Immature natural killer cell (primary cell): ENCODE measurements at places on chromosomes 13 and 19. TPM values are rescaled to one million over a fixed set of nuclear protein-coding genes. Genes with fewer than 3 reads are reported as not detected.
A peak's percentile ranks its signal among the peaks of the same experiment; 100 is the strongest.

DNA sequence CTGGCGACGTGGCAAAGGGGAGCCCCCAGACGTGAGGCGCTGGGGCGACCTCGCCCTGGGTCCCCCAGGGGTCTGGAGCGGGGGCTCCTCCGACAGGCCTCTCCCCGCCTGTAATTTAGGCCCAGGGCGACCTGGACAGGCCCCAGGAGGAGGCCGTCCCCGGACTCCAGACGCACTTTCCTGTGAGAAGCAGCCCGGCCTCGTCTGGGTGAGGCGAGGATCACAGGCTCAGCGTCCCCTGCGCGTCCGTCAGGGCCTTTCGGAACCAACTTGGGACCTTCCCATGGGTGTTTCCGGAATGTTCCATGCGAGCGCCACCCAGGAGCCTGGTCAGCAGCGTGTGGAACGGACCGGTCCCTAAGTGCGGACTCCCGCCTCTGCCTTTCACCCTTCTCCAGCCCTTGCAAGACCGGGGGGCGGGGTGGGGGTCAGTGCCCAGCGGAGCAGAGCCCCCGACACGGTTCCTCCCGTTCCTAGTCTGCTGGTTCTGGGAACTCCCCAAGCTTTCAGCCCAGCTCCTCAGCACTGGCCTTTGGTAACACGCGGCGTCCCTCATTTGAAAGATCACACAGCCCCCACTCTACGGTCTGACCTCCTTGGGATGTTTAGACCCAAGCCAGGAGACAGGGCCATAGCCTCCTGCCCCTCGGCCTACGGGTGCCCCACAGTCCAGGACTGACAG, 1.1 kb upstream of the GRTP1 start:
- no peak for DNase-seq

GRCh38 chr19:55253842-55254624, 4.8 kb downstream of the PPP6R1 start:
- DNase-seq: peak; percentile 77

- DNase-seq: no peak
These were observed 6.7 kb downstream of the DYRK1B start for GRCh38 chr19:39827216-39827615.

DNA sequence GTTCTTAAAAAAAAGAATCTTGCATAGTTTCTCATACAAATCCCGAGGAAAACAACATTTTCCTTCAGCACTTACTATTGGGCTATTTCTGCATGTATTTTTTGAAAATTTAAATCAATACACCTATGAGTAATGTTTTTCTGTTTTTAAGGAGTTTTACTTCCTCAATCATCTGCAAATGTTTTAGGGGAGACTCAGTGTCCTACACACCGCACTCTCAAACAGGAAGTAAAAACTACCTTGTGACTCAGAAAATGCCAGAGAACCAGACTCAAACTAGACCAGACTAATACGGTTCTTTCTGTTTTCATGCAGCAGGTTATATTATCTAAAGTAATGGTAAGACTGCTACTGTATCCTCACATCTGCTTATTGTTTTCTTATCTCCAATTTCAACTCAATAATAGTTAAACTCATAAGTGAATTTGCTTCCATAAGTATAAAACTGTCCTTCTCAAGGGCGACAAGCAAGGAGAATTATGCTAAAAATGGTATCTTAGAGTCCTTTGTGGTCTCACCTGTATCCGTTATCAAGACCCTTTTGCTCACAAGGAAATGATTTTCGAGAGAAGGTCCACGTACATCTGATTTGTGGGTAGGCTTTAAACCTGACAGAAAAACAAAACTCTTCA, 52.5 kb downstream of the FLT3 start:
- no peak for DNase-seq

- no peak for DNase-seq
These were observed 227.4 kb downstream of the ABCC4 start for GRCh38 chr13:95073747-95074311.

DNA sequence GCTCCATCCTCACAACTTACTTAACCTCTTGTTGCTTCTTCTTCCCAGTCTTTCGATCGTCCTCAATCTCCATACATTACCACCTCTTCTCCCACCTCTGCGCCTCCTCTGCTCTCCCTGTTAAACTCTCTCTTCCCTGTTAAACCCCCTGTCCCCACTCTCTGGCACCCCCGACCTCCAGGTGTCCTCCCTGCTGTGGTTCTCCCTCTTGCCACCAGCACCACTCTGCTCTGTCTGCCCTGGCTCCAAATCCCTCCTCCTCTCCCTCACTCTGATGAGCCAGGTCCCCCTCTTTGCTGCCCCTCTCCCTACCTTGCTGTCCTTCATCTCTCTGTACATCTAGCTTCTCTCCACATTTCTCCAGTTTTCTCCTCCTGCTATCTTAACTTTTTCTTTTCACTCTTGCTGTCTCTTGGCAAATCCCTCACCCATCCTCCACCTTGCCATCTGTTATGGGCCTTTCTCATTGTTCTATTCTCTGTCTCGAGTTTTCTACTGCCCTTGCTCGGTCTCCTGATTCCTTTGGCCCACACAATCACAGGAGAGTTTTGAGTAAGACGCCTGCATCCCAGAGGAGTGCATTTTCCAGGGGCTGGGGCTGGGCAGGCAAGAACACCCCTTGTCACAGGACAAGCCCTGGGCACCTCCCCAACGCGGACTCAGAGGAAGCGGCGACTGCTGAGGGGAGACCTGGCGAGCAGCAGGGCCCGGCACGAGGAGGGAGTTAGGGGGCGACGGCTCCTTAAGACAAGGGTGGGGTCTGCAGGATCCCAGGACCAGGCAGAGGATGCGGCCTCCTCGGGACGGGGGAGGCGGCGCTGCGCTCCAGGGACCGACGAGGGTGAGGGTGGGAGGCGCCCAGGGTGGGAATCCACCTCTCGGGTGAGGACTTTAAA, 21.4 kb upstream of the ERVV-1 start:
- DNase-seq: peak; percentile 2

- no peak for DNase-seq
These were observed 17.0 kb upstream of the TMEM255B start for GRCh38 chr13:113742000-113742441.

DNA sequence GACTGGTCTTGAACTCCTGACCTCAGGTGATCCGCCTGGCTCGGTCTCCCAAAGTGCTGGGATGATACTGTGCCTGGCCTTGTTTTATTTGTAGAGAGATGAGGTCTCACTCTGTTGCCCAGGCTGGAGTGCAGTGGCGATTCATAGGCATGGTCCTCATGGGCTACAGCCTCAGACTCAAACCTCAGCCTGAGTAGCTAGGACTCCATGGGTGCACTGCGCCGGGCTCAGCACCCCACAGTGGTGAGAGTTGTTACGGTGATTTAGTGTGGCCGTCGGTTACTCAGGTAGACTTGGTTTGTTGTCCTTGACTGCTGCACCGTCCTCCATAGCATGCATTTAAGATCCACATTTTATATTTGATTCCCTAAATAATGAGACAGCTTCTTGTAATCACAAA, 80.7 kb downstream of the SLC6A16 start:
- DNase-seq: no peak

GRCh38 chr19:51410950-51411748, 6.3 kb downstream of the SIGLEC10 start:
- no peak for DNase-seq

DNA sequence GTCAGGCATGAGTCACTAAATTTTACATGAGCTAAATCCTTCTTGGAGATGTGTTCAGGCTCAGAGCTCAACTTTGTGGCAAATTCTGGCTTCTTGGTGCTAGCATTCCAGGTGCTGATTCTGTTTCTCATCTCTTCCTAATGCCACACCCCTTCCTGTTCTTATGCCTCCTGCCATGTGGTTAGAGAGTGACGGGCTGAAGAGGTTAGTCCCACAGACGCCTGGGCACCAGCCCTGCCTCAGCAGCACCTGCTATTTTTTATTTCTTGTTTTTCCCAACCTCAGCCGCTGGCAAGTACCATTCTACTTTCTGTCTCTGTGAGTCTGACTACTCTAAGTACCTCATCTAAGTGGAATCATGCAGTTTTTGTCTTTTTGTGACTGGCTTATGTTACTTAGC, 329.5 kb downstream of the KCNRG start:
- DNase-seq: no peak

LHB gene
- polyA plus RNA-seq: not detected

IER2 gene
- polyA plus RNA-seq: 487 TPM

NLRP5 gene
- not detected for polyA plus RNA-seq
